ENCODE measurements at places on chromosomes 3 and 15.

DNA sequence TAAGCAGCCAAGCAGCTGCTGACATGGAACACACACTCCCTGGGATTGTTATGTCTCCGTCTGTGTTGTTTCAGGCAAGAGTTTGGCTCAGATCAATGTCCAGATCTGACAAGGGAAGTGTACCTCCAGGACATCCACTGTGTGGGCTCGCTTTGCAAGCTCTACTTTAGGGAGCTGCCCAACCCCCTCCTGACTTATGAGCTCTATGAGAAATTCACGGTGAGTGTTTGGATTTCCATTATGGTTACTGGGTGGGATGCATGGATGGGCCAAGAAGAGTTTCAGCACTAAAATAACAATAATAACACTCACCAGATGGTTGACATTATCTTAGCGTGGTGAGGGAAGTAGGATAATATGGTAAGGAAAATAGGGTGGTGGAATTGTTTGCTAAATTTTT is 74.1 kb downstream of the ARHGAP31 start:
- DNase-seq = no peak

DNA sequence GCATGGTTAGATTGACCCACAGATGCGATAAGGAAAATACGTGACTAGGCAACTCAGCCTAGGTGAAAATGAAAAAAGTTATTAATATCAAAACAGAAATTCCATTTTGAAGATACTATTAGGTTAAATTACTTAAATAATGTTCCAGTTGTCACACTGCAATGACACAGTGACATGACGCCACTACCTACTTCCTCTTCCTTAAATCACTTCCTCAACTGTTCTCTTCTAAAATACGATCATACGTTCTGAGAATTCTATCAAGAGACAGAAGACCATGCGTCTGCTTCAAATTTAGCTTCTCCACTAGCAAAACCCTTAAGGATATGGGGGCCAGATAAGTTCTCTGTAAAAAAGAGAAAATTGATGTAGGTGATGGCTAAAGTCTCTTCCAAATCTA is 18.2 kb downstream of the CMTM6 start:
- no peak for DNase-seq

- no peak for DNase-seq
Observed at GRCh38 chr3:127100459-127101410, 92.2 kb upstream of the PRR23E start.

DNA sequence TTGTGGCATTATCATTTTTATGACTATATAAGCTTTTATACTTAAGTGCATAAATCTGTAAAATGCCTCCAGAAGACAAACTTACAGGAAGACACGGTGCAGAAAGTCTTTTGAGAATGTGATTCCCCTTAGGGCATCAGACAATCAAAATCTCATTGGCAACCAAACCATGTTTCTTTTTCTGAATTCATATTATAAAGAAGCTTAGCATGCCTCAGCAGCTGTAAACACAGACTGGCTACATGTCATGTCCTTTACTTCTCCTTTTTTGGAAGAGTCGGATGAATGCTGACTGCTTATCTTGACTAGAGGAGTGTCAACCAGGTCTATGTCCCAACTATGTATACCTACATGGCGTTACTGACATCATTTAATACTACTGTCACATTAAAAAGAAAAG is 150.1 kb downstream of the PLD1 start:
- no peak for DNase-seq

GRCh38 chr3:11438646-11439045 is 166.4 kb downstream of the ATG7 start:
- DNase-seq = no peak

GRCh38 chr3:113265231-113265630 is 53.9 kb downstream of the BOC start:
- no peak for DNase-seq
